ENCODE measurements at places on chromosomes 16 and 17.
A peak's percentile ranks its signal among the peaks of the same experiment; 100 is the strongest.

DNA sequence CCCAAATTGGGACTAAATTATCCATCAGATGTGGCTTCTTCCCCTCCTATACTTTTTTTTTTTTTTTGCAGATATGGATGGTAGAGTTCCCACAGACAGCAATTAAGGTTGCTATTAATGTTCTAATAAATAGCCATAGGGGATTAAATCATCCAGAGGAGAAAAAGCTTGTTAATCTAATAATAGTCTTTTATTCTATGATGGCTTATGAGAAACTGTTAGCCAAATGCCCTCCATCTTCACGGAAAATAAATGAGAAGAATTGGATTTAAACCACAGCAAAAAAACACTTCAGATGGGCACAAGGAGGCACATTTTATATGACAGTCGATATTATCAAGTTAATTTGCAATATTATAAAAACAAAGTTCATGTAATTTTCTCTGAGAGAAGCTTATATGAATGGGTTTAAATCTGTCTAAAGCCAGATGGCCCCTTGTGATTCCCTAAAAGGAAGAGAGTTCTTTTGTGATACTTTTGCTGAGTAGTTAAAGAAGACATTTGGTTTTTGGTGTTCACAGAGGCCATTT is 5.1 kb upstream of the CAPNS2 start:
- DNase-seq = no peak

GRCh38 chr17:17538417-17539391 is 42.5 kb upstream of the RASD1 start:
- no peak for DNase-seq

DNA sequence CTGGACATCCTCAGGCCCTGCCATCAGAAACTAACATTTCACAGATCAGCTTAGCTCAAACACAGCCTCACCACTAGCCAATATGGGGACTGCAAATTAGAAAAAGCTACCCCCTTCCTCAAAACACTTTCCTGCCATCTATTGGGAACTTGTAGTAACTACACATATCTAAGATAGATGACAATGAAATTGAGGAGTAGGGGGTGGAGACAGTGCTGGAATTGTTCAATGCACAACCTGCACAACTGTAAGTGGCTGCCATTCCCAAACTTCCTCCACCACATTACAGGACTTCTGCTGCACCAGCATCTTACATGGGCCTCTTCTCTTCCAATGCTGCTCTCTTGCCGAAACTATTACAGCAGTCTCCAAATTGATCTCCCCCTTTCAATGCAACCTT is 21.9 kb downstream of the AIPL1 start:
- peak; percentile 52 for DNase-seq

- peak; percentile 85 for DNase-seq
These were observed 1.8 kb upstream of the SOST start for GRCh38 chr17:43760254-43760852.

GRCh38 chr16:24009098-24009497 is 173.3 kb downstream of the PRKCB start:
- no peak for DNase-seq

- no peak for DNase-seq
These were observed 93.9 kb downstream of the HAPSTR1 start for GRCh38 chr16:9185381-9185780.

GRCh38 chr16:71854369-71854948 is 8.7 kb downstream of the ATXN1L start:
- peak; percentile 68 for DNase-seq

Data from M059J (cell line).